ENCODE measurements at places on chromosomes 2 and 18.

DNA sequence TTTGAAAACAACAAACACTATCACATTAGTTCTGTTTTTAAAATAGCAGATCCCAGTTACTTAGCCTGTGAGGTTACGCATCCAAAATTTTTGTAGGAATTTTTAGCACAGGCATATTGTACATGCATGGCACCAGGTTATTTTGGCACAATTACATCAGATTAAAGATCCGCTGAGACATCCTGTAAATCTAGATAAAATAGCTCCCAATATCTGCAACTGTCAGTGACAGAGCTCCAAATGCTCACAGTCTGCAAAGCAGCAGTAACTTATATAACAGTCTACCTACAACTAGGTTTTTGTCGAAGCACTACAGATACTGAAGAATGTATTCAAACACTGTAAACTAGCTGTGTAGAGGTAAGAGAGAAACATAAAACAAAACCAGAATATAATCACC, 200.7 kb upstream of the KCNH7 start:
- no peak for DNase-seq

DNA sequence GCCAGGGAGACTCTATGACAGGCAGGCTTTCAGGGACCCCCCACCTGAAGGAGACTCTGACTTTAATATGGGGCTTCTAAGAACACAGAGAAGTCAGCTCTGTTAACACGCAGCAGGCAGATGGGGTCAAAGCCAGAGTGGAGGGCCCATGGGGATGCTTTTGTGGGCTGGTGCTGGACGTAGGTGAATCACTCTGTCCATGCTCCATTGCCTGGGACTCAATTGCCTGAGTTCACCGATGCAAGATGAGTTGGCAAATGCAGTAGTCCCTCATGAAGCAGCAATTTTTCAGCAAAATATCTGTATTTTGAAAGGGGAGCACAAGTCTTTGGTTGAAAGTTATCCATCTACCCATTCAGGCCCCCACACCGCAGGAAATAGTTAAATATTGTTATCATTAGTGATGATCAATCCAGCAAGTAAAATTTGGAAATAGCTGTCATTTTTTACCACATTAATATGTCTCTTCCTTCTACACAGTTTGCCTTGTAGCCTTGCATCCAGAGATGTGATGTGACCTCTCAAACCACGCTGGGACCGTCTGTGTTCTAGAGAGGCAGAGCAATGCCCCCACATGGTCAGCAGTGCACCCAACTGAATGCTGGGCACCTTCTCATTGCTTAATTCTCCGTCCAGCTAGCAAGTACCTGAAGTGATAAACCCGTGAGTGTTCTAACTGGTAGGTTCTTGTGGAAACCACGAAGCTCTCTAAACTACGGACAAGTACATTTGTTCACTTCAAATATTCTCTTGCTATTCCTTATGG, 34.8 kb upstream of the FAM110C start:
- no peak for DNase-seq

- DNase-seq = no peak
Observed at GRCh38 chr2:100821255-100821910, 1.4 kb downstream of the NPAS2 start.

GRCh38 chr18:41624460-41624859, 330.6 kb upstream of the PIK3C3 start:
- DNase-seq = no peak

- DNase-seq = no peak
Observed at GRCh38 chr2:108958002-108958401, 31.0 kb downstream of the EDAR start.
